CD14-positive monocyte (primary cell): ENCODE measurements at places on chromosomes 13 and 19.

GRCh38 chr13:107367258-107367657 lies 799.3 kb upstream of the ARGLU1 start:
- no peak for DNase-seq

GRCh38 chr19:44258835-44259413 lies 762 bp upstream of the ZNF233 start:
- no peak for DNase-seq

GRCh38 chr19:5131031-5131505 lies 162.2 kb downstream of the KDM4B start:
- DNase-seq, result no peak

- no peak for DNase-seq
Observed at GRCh38 chr19:30443531-30444252, 71.5 kb downstream of the ZNF536 start.

DNA sequence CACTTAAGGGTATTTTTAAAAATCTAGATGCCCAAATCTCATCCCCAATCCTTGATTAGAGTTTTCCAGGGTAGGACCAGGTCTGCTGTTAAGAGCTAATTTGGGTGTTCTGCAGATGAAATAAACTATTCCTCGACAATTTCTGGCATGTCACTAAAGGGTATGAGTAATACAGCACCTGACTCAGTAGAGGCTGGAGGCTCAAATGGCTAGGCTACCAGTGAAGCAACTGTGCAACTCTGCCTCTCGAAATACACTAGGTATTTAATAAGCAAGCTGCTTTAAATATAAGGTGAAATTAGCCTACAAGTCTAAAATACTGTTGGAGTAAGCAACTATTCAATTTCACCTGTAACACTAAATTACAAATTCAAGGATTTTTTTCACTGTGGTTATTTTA lies 1.5 kb downstream of the RNF6 start:
- peak; percentile 15 for DNase-seq

DNA sequence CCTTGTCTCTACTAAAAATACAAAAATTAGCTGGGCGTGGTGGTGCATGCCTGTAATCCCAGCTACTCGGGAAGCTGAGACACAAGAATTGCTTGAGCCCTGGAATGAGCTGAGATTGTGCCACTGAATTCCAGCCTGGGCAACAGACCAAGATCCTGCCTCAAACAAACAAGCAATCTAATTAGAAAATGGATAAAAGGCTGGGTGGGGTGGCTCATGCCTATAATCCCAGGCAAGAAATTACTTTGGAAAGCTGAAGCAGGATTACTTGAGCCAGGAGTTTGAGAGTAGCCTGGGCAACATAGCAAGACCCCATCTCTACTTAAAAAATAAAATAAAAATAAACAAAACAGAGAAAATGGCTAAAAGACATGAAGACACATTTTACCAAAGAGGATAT lies 77.0 kb downstream of the CAB39L start:
- DNase-seq, result no peak

- DNase-seq, result no peak
Observed at GRCh38 chr13:77406644-77407440, 79.9 kb upstream of the MYCBP2 start.

DNA sequence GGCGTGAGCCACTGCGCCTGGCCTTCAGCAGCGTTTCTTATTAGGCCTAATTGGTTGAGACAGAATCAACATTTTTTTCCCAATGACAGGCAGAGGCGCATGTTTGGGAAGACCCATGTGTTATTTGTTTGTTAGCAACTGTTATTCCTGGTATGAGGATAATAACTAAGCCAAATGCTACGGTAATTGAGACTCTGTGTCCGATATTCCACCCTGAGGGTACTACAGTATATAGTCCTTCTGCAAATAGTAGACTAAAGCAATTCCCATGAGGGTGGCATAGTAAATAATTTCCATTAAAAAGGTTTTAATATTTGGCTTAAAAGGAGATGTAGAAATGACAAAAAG lies 18.4 kb upstream of the CCL25 start:
- no peak for DNase-seq

DNA sequence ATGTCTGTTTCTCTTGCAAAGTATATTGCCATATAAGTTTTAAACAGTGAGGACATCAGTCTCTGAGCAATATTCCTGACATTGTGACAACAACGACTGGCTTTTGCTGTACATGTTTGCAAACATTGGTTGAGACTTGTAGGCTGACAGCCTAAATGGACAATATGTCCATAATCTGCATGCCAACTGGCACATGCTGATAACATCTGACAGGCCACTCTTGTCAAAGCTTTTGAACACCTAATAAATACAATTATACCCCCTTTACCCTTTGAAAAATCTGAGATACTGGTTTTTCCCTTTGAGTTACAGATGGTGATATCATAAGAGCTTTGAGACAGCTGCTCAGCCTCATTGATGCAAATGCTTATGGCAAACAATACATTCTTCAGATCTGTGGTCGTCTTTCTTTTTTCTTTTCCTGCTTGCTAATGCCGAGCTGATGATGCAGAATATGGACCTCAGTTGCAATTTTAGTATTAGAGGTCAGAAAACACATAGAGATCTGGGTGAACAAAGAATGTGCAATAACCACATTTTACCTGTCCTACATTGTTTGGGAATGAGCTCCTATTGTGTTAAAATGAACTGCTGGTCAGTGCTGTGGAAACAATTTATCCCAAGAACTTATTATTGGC lies 114.9 kb downstream of the RFC3 start:
- DNase-seq, result no peak

GRCh38 chr13:97111756-97112155 lies 110.4 kb upstream of the MBNL2 start:
- DNase-seq, result no peak

DNA sequence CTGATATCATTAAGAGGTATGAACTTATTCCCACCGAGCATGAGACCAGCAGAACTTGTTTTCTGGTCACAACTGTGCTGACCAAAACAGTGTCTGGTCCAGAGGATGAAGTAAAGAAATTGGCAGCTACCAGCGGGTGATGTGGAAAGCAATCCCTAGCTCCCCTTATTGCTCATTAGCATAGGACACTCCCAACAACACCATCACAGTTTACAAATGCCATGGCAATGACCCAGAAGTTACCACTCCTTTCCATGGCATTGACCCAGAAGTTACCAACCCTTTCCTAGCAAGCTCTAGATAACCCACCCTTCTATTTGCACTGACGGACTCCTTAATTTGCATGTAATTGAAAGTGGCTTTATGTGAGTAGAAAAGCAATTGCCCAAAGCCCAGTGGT lies 1856.1 kb downstream of the OLFM4 start:
- no peak for DNase-seq

DNA sequence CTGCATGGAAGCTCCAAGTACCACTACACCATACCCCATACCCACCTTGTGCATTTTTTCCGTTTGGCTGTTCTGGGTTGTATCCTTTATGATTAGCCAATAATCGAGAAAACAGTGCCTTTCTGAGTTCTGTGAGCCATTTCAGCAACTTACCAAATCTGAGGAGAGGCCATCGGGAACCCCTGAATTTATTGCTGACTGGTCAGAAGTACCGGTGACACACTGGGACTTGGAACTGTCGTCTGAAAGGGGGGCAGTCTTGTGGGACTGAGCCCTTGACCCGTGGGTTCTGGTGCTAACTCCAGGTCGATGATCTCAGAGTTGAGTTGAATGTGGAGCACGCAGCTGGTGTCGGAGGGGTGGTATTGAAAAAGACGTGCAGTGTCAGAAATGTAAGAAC lies 15.0 kb downstream of the UPF3A start:
- DNase-seq, result no peak

DNA sequence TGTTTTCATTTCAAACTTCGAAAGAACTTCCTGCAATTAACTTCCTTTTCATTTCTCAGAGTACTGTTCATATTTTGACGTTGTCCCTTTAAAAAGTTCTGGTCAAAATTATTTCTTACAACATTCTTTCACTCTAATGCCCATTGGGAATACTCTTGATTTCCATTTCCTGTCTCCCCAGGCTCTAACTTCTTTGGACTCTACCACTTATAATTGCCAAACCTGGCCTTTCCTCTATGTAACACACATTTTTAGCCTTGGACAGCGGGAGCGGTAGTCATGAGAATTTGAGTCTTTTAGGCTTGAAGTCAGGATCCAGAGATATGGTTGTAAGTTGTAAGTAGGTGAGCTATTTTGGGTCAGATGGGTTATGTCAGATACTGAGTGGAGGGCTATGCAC lies 163.5 kb upstream of the SPRY2 start:
- DNase-seq, result no peak

DNA sequence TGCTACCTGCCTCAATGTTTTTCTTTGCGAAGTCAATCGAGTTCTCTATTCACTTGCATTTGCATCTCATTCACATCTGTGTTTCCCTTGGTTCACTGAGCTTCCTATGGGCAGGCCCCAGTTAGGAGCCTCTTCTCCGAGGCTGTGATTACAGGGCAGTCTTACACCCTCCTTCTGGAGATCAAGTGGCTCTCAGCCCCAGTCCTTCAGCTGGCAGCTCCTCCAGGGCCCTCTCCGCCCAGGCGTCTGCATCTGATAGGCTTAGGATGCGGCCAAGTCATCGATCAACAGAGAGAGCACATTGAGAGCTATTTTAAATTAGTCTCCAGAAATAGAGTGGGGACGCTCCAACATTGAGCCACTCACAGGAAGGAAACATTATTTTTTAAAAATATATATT lies 44.2 kb downstream of the MBNL2 start:
- no peak for DNase-seq

DNA sequence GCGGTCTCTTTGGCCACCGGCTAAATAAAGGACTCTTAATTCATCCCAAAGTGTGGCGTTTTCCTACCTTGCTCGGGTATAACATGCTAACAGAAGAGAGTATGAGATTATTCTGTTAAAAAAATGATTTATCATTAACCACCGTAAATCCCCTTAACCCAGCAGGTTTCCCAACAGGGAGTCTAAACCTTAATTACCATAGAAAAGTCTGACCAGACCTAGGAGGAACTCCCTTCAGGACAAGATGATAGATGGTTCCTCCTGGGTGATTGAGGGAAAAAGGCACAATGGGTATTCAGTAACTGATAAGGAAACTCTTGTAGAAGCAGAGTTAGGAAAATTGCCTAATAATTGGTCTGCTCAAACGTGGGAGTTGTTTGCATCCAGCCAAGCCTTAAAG lies 193.7 kb downstream of the ZNF737 start:
- DNase-seq, result no peak

DNA sequence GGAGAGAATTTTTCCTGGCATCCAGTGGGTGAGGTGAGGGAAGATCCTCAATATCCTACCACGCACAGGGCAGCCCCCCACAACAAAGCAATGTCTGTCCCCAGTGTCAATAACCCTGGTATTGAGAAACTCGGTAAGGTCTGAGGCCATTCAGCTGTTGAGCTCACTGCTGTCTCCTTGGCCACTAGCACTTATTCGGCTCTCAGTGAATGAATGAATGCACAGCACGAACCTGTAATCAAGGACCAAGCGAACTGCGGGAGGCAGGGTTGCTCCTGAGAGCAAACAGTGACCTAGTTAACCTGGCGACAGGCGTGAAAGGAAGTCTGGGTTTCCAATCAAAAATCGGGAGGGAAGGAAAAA lies 640 bp downstream of the ZSCAN5A start:
- no peak for DNase-seq

DNA sequence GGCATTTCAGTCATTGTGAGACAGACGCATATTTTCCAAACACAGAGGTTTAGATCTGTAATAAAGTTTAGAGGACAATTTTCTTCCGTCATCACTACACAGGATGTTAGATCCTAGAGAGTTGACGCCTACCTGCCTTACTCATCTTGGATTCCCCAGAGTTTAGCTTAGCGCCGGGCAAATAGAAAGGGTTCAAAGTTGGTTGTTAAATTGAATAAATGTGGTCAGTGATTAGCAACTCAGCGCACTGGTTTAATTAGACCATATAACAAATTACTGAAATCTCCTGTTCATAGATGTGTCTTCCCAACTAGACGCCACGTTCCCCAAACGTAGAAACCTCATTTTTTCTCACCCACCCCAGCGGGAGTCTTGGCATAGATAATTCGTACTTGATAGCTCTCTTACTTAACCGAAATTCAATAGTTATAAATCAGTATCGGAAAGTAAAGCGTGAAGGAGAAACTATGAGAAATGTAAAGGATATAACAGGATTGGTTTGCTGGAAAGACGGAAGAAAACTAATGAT lies 726 bp upstream of the UFM1 start:
- DNase-seq, result no peak

DNA sequence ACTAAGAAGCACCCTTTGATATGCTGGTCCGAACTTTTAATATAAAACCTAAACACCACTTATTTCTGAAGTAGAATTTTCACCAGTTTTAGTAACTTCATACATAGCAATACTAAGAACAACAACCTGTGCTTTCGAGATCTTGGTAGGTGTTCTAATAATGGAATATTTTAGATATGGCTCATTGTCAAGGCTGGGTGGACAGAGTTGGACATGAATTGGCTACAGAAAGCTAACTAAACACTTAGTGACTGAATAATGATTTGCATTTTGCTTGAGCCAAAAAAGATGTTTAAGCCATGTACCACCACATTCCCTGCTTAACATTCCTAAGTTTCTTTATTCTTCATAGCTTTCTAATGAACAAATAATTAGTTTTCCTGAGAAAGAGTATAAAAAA lies 344.3 kb upstream of the SGCG start:
- no peak for DNase-seq
